ENCODE measurements at places on chromosomes 6 and 20. TPM values are rescaled to one million over a fixed set of nuclear protein-coding genes. Genes with fewer than 3 reads are reported as not detected.

The EYA4 gene
- polyA plus RNA-seq, result 30.9 TPM

The OTOR gene
- not detected for polyA plus RNA-seq

The CASS4 gene
- polyA plus RNA-seq, result 36.8 TPM

The RSPO3 gene
- polyA plus RNA-seq, result not detected

The DCDC2 gene
- polyA plus RNA-seq, result not detected

The FAM209A gene
- polyA plus RNA-seq, result 0.17 TPM

The AARS2 gene
- 5.8 TPM for polyA plus RNA-seq

The SMPDL3A gene
- 84.4 TPM for polyA plus RNA-seq

The TMEM74B gene
- polyA plus RNA-seq, result not detected

The LY6G6C gene
- polyA plus RNA-seq, result not detected

The HCRTR2 gene
- not detected for polyA plus RNA-seq

The C6orf52 gene
- 0.74 TPM for polyA plus RNA-seq

The RAMACL gene
- polyA plus RNA-seq, result 0.87 TPM

The C6orf136 gene
- 5.1 TPM for polyA plus RNA-seq

The SLC17A1 gene
- not detected for polyA plus RNA-seq

The MUCL3 gene
- not detected for polyA plus RNA-seq

The VNN1 gene
- not detected for polyA plus RNA-seq

The PHACTR3 gene
- not detected for polyA plus RNA-seq

The IL17A gene
- not detected for polyA plus RNA-seq

The LKAAEAR1 gene
- polyA plus RNA-seq, result not detected

The MRAP2 gene
- not detected for polyA plus RNA-seq

The TAP2 gene
- polyA plus RNA-seq, result 15.3 TPM

The SNAI1 gene
- 3.5 TPM for polyA plus RNA-seq

The SNPH gene
- polyA plus RNA-seq, result 1.5 TPM

Data from AG04450 (cell line).